Activated T-cell treated with anti-CD3 and anti-CD28 coated beads for 48 hours (primary cell): ENCODE measurements at places on chromosomes 1 and 21.

DNA sequence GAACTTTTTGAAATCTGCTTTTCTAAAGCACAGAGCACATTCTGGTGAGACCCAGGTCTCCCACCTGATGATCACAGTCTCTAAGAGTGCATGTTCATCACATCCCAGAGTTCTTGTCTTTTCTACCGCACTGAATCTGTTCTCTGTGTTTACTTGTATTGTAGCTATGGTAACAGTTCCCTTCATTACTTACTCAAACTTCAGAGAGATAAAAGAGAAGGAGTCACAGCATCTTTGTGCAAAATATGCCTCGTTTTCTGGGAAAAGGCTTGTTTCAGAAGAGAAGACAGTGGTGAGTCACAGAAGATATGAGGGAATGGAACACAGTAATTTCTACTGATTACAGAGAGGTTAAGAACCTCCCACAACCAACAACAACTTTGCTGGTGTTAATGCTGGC is 580.6 kb downstream of the PLA2G4A start:
- no peak for DNase-seq

- DNase-seq = no peak
These were observed 98.4 kb downstream of the DIRAS3 start for GRCh38 chr1:67952071-67952470.

- DNase-seq = no peak
These were observed 23.8 kb downstream of the LHX4 start for GRCh38 chr1:180253585-180254495.

DNA sequence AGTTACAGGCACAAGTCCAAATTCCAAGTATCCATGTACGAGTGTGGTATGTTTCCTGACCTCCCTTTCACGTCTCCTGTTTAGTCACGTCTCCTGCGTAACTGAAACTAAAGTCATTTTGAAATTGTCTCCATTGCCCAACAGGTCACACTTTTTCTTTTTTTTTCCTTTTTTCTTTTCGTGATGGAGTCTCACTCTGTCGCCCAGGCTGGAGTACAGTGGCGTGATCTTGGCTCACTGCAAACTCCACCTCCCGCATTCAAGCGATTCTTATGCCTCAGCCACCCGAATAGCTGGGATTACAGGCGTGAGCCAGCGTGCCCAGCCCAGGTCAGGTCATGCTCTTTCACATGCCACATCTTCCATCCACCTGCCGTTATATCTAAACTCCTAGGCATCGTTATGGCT is 38.2 kb downstream of the L1TD1 start:
- no peak for DNase-seq

DNA sequence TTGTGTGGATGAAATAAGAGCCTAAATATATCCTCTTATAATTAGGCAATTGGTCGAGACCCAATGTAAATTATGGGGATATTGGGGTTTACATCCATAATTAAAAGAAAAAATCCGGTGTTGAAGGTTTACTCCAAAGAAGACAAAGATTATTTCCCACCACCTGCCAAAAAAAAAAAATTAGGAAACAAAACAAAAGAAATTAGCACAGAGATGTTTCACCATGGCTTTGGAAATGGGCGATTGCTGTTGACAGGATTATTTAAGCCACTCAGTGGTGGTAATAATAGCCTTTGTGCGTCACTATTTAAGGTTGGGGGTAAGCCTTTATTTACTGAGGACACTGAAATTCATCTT is 585 bp upstream of the GLRX2 start:
- DNase-seq = no peak

GRCh38 chr1:212665241-212666115 is 34.2 kb downstream of the BATF3 start:
- peak; percentile 79 for DNase-seq

GRCh38 chr1:23555986-23556634 is 3.2 kb downstream of the ID3 start:
- no peak for DNase-seq

GRCh38 chr1:30853350-30853749 is 55.2 kb downstream of the SDC3 start:
- DNase-seq = no peak

DNA sequence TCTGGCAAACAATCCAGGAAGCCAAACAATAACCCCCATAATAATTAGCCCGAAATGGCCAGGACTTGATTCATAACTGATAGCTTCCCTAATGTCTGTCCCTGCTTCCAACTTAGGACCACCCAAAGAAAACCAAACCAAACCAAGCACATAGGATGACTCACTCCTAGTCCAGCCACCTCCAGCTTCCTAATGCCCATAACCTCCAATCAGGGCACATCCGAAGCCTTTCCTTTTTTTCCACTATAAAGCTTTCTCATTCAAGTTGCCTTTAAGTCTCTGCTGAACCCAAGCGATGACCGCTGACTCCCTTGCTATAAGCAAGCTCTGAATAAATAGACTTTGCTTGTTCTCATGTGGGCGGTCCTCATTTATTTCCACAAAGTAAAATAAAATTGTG is 40.4 kb downstream of the PCNX2 start:
- no peak for DNase-seq

DNA sequence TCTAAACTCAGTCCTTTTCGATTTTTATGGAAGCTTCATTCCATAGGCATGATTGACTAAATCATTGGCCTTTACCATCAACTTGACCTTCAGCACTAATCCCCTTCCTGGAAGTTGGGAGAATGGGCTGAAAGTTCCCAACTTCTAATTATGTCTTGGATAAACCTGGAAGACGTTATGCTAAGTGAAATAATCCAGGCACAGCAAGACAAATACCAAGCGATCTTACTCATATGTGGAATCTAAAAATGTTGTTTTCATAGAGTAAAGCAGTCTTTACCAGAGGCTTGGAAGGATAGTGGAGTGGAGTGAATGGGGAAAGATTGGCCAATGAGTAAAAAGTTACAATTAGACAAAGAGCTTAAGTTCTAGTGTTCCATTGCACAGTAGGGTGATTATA is 1453.2 kb downstream of the PLA2G4A start:
- DNase-seq = no peak

DNA sequence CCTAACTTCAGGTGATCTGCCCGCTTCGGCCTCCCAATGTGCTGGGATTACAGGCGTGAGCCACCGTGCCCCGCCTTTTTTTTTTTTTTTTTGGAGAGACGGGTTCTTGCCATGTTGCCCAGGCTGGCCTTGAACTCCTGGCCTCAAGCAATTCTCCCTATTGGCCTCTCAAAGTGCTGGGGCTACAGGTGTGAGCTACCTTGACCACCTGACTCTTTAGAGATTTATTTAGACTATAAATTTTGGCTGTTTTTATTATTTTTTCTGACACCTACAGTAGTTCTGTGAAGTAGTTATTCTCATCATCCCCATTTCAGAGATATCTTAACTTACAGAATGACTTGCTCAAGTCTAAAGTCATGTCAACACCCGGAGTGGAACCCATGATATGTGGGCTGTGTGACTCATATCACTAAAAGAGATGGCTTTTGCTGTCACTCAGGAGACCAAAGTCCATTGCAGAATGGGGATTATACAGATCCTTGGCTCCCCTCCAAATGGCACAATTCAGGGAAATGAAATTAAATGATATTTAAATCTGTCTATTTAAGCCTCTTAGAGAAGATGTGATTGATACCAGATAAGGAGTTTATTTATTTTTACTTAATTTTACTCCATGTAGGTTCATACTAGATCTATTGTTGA is 93.2 kb downstream of the CTH start:
- DNase-seq = no peak
